Stimulated activated CD8-positive, alpha-beta memory T cell treated with anti-CD3 and anti-CD28 coated beads, Interleukin-12 subunit alpha, Interleukin-12 subunit beta, amount 100 ng/mL, for 1 hour (primary cell): ENCODE measurements at places on chromosomes 7 and 10.

DNA sequence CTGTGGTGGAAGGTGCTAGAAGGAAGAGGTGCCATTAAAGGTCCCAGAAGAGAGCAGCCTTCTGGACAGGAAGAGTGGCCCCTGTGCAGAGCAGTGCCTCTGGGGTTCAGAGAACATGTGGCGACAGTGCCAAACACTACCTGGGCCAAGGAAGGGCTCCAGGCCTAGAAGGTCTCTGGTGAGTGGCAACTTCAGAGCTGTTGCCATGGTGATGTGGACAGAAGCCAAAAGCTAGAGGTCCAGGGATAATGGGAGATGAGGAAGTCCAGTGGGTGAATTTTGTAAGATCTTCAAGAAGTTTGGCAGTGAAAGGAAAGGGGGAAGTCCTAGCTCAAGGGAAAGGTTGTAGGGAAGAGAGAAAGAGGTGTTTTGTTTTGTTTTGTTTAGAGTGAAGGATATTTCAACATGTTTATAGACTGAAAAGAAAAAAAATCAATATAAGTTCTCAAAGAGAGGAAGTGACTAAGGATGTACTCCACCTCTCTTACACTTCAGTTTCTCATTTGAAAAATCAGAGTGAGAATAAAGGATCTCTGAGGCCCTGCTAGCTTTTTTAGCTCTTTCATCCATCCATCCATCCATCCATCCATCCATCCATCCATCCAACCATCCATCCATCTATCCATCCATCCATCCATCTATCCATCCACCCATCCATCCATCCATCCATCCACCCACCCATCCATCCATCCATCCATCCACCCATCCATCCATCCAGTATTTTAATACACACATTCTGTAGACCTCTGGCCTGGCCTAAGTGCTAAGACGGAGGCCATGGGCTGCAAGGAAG is 77.1 kb upstream of the DUSP5 start:
- no peak for DNase-seq

DNA sequence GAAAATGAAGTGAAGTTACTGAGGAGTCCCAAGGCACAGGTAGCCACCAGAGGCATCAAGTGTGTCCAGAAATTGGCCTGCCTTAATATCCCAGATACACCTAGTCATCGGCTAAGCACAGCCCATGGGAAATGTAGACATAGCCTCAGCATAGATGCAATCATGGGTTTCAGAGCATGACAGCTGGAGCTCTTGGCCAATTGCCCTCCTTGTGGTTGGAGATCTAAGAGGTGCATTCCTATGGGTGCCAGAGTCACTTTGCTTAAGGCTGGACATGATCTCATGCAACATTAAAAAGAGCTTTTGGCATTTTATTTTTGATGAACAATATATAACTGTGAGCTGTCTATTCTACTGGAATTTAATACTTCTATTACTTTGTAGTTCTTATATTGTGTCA is 758.0 kb upstream of the LRRTM3 start:
- no peak for DNase-seq

- DNase-seq: no peak
These were observed 75.8 kb downstream of the GNAI1 start for GRCh38 chr7:80210400-80210799.

DNA sequence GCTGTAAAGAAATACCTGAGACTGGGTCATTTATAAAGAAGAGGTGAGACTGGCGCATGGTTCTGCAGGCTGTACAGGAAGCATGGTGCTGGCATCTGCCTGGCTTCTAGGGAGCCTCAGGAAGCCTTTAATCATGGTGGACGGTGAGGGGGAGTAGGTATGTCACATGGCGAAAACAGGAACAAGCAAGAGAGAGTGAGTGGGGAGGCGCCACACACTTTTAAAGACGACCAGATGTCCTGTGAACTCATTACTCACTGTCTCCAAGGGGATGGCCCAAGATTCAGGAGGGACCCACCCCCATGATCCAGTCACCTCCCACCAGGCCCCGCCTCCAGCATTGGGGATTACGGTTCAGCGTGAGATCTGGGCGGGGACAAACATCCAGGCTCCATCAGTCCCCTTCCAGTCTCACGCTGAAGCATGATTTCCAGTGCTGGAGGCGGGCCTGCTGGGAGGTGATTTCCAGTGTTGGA is 3.2 kb downstream of the ZNF316 start:
- DNase-seq: no peak

GRCh38 chr7:16647435-16647960 is 1.5 kb downstream of the BZW2 start:
- no peak for DNase-seq

DNA sequence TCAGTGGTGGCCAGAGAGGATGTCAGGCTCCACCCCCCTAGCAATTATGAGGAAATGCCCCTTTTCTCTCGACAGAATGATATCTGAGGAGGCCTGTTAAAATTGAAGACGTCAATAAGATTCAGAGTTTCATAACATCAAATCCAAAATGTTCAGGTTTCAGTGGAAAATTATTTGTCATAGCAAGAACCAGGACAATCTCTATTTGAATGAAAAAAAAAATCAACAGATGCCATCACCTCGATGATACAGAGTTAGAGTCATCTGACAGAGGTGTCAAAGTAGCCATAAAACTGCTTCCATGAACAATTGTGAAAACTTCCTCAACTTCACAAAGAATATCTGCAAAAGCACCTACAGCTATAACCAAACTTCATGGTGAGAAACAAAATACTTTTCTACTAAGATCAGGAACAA is 7.7 kb downstream of the TMEM273 start:
- DNase-seq: no peak

- DNase-seq: no peak
These were observed 155.6 kb downstream of the EGFR start for GRCh38 chr7:55174456-55174855.

DNA sequence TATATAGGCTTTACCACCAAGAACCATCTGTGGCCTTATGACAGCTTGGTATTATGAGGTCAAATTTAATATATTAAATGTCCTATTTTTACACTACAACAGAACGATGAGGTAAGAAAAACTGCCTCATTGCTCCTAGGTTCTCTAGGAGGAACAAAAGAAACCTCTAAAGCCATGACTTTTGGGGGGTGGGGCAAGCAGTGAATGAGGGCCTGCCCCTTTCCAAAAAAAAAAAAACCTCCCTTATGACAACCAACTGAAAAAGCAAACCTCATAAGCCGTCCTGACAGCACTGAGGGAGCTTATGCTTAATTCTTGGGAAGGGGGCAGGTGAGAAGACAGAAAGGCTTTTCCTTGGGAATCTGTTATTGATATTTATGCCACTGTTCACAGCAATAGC is 116.6 kb downstream of the KMT2E start:
- DNase-seq: no peak

DNA sequence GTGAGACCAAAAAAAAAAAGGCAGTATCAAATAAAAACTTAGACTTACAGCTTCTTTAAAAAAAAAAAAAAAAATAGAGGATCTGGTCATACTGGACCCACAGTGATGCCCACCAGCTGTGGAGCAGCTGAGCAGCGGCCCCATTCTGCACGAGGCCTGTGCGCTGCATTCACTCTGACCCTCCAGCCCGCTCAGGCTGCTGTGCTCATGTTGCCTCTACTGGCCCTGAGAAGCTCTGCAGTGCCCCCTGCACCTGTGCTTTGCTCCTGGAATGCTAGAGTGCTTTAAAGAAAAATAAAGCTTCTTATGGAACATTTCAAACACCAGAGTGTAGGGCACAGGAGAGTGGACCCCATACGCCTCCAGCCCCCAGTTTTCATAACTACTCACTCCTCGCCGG is 33.2 kb downstream of the TMEM120A start:
- DNase-seq: no peak

GRCh38 chr10:65570143-65571010 is 1355.5 kb upstream of the LRRTM3 start:
- no peak for DNase-seq

GRCh38 chr10:44422570-44423101 is 37.7 kb upstream of the CXCL12 start:
- no peak for DNase-seq

- DNase-seq: no peak
These were observed 85.0 kb downstream of the EMX2 start for GRCh38 chr10:117627561-117627960.

DNA sequence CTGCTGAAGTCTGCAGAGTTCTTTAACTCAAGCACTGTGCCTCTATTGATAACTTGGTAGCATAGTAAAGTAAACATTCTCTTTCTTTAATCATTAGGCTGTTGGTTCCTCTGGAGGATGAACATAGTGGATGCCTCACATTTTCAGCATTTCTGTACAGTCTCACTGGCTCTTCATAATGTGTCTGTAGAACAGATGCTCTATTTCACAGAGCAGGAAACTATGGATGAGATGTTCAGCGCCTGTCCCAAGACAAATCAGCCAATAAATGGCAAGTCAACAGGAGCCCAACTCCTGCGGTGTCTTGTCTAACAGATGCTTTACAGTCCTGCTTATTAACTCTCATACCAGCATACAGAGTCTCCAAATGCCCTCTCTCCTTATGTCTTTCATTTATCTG is 36.5 kb downstream of the NRBF2 start:
- DNase-seq: no peak

- no peak for DNase-seq
These were observed 42.3 kb upstream of the HMX3 start for GRCh38 chr10:123093489-123093888.

DNA sequence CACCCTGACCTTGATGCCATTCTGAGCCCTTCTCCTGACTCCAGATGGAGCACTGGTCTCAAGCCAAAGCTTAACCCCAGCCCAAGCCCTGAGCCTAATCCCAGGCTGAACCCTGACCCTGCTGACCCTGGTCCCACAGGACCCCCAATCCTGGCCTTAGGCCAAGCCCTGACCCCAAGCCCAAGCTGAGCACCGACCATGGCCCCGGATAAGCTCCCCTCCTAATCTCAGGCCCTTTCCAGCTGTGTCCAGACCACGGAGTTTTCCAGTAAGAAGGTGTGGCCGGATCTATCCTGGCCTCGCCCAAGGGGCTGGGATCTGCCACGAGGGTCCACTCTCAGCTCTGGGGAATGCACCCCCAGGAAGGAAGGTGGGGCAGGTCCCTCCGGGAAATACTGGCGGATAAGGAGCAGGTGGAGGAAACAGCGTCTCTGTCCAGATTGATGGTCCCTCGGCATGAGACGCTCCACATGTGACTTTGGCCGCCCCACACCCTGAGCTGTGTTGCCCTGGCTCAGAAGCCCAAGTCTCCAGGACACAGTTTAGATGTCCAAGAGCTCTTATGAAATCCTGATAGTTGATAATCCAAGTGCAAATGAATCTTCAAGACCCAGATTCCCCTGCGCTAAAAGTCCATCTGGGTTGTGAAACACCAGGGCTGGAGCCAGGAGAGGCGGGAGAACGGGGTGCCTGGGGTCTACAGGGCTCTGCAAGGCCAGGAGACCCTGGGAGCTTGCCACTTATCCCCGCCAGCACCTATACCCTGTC is 10.4 kb downstream of the ELN start:
- no peak for DNase-seq

GRCh38 chr7:120360918-120361317 is 87.9 kb downstream of the KCND2 start:
- no peak for DNase-seq

- no peak for DNase-seq
These were observed 10.5 kb upstream of the ENTPD1 start for GRCh38 chr10:95745501-95745900.

DNA sequence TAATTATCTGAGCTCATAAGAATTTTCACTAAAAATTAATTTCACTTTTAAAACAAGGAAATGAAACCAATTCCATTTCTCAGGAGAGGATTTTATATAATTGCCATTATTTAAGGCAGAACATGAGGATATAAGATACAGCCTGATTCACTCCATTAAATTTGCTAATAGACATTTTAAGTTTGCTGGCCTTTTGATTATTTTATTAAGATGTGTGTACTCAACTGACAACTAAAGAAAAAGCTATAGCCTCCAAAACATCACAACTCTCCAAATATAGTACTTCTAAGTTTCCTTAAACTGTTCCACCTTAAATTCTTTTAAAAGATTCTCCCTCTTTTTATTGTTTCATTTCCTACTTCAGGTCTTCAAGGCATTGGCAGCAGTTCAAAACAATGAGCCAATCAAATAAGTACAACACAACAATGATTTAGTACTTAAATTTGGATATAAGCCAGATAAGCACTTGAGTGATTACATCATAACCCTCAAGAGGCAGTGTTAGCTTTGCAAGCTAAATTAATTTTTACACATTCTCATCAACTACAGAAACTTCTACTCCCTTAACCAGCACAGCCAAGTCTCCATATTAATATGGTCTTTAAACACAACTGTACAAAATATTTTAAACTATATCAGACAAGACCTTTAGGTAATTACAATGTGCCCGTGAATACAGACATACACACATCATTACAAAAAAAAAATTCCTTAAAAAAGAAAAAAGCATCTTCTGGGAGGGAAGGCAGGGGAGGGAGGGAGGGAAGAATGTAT is 121.8 kb downstream of the KMT2C start:
- DNase-seq: no peak

GRCh38 chr10:72688208-72688651 is 3.7 kb upstream of the MCU start:
- DNase-seq: no peak

DNA sequence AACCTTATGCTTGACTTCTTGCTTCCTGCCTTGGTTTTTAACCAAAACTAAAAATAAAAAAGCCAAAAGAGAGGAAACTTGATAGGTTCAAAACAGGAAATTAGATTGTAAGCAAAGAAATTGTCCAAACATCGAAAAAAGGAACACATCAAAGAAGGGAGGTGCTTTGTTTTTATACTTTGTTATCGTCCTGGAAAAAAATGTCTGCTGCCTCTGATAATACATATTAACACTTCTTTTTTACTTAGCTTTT is 286.6 kb upstream of the C7orf33 start:
- no peak for DNase-seq

DNA sequence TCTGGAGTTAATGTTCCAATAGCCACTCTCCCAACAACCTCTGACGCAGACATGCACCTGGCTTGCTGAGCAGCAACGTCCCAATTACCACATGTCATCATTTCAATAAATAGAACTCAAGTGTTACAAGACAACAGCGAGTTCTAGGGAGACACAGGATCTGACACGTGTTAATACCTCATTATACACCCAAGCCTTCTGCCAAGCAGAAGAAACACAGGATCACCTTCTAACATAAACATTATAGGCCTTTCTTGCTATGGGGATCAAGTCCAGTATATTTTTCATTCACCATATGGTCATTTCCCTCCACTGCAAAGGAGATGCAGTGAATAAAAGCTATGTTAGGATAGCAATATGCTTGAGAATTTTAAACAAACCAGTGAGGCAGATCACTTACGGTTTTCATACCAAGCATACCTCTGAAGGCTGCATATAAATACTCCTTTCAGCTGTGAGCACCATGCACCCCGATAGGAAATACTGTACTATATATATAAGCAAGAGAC is 74.2 kb downstream of the JAZF1 start:
- DNase-seq: no peak

GRCh38 chr10:78191301-78191700 is 157.6 kb downstream of the RPS24 start:
- no peak for DNase-seq

DNA sequence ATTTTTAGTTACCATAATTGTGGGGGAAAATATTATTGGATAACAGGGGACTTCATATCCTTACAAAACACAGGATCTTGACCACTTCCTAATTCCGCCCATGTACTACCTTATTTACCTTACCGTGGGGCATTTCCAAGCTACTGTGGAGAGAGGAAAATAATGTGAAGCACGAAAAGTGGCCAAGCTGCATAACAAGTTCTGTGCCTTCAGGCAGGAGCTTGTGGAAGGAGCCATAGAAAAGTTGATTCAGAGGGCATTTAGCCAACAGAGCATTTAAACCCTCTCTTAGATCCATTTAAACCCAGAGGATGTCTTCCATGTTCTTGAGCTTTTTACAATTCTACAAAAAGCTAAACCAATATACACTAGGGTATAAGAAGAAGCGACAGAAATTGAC is 41.6 kb downstream of the DNAJB9 start:
- no peak for DNase-seq

- no peak for DNase-seq
These were observed 53.6 kb downstream of the PARD3 start for GRCh38 chr10:34761453-34761852.
